ENCODE measurements at places on chromosomes 4 and X. TPM values are rescaled to one million over a fixed set of nuclear protein-coding genes. Genes with fewer than 3 reads are reported as not detected.

GRCh38 chr4:105709081-105709450, 482 bp downstream of the GSTCD start:
- H3K4me1 ChIP-seq, result peaks cover 40% of the 10 kb centered on the region
- DNase-seq, result no peak
- no peaks in the 10 kb centered on the region for H3K36me3 ChIP-seq
- H3K4me3 ChIP-seq, result peak overlapping the region; percentile 81

DNA sequence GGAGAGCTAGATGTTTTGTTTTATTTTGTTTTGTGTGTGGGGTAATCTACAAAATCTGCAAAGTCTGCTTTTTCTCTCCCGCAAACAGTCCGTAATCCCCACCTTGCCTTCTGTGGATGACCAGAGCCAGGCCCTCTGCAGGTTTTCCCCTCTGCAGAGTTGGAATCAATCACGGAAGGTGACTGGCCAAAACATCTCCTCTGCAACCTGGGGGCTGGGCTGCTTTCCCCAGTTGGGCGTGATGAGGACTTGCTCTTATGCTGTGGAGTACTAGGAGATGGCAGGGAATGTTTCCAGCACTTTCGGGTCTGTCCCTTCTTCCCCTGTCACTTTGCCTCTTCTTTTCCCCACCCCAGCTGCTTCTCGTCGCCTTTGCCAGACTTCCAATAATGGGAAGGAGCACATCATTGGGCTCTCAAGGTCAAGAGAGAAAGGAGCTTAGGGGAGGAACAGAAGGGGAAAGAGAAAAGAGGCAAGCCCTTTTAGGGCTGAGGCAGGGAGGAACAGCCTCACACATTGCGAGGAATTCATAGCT, 1.1 kb downstream of the TMEM35A start:
- no peak for DNase-seq
- H3K36me3 ChIP-seq, result no peaks in the 10 kb centered on the region
- no peak overlapping the region for H3K4me3 ChIP-seq
- H3K4me1 ChIP-seq, result no peaks in the 10 kb centered on the region
- no peak overlapping the region for H3K27ac ChIP-seq

GRCh38 chr4:138616775-138617174, 374.6 kb upstream of the SLC7A11 start:
- no peaks in the 10 kb centered on the region for H3K4me1 ChIP-seq
- DNase-seq, result no peak
- no peaks in the 10 kb centered on the region for H3K36me3 ChIP-seq
- no peak overlapping the region for H3K4me3 ChIP-seq
- no peaks in the 10 kb centered on the region for H3K27me3 ChIP-seq

DNA sequence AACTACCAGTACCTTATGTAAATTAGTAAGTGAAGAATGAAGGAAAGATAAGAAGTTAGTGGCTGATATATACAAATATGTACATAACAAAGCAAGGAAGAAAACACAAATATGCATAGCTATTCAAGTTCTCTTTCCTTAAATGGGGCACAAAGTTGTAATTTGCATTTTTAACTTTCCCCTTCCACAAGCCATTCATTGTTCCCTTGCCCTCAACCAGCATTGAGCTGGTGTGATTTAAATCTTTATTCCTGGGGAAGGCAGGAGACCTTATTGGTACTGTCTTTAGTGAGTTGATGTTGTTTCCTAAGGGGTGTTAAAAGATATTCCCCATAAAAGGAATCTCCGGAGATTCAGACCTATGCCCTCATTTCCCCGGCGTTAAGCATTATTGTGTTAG, 735.3 kb downstream of the PCDH18 start:
- H3K27me3 ChIP-seq, result no peaks in the 10 kb centered on the region
- H3K4me3 ChIP-seq, result no peak overlapping the region
- no peak for DNase-seq
- no peak overlapping the region for H3K27ac ChIP-seq
- H3K36me3 ChIP-seq, result no peaks in the 10 kb centered on the region
- H3K4me1 ChIP-seq, result no peaks in the 10 kb centered on the region

Gene KCND1
- polyA plus RNA-seq, result 1.5 TPM

Gene CSAG2
- polyA plus RNA-seq, result 0.58 TPM

Gene SLC49A3
- 11.7 TPM for polyA plus RNA-seq

- no peak overlapping the region for H3K4me3 ChIP-seq
- no peaks in the 10 kb centered on the region for H3K36me3 ChIP-seq
- H3K27ac ChIP-seq, result no peak overlapping the region
- DNase-seq, result no peak
- H3K4me1 ChIP-seq, result no peaks in the 10 kb centered on the region
These were observed 111.9 kb downstream of the STOX2 start for GRCh38 chr4:184016759-184017668.

Gene CTAG1A
- not detected for polyA plus RNA-seq

Gene FAM9B
- polyA plus RNA-seq, result not detected

Gene ETFDH
- 16.0 TPM for polyA plus RNA-seq

DNA sequence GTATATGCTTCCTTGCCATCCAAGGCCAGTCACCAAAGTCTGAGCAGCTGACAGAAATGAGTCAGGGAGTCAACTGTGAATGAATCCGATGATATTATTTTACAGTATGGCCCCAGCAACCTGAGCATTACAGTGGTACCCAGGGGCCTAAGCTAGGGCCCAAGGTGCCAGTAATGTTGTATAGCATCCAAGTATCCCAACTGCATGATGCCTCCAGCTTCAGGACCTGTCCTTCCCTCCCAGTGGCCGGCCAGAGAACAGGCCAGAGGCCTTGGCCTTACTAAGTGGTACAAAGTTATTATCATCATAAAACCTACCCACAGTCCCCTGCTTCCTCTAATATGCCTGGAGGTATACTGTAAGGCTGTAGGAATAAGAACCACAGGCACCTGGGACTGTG, 79.9 kb downstream of the RFC1 start:
- no peak for DNase-seq
- H3K27me3 ChIP-seq, result no peaks in the 10 kb centered on the region
- H3K4me3 ChIP-seq, result no peak overlapping the region
- H3K27ac ChIP-seq, result no peak overlapping the region

GRCh38 chr4:181312066-181312465, 931.1 kb upstream of the TENM3 start:
- no peaks in the 10 kb centered on the region for H3K27me3 ChIP-seq
- H3K4me1 ChIP-seq, result no peaks in the 10 kb centered on the region
- no peak overlapping the region for H3K4me3 ChIP-seq
- no peaks in the 10 kb centered on the region for H3K36me3 ChIP-seq

- no peaks in the 10 kb centered on the region for H3K36me3 ChIP-seq
- no peak overlapping the region for H3K27ac ChIP-seq
- no peaks in the 10 kb centered on the region for H3K4me1 ChIP-seq
- H3K27me3 ChIP-seq, result no peaks in the 10 kb centered on the region
- no peak for DNase-seq
- no peak overlapping the region for H3K4me3 ChIP-seq
These were observed 46.2 kb upstream of the FAM9A start for GRCh38 chrX:8847360-8847759.

- DNase-seq, result no peak
- no peaks in the 10 kb centered on the region for H3K36me3 ChIP-seq
- no peaks in the 10 kb centered on the region for H3K4me1 ChIP-seq
- no peak overlapping the region for H3K4me3 ChIP-seq
- H3K27me3 ChIP-seq, result peaks cover 13% of the 10 kb centered on the region
- no peak overlapping the region for H3K27ac ChIP-seq
These were observed 19.1 kb upstream of the MSX1 start for GRCh38 chr4:4840351-4840750.

- H3K4me3 ChIP-seq, result no peak overlapping the region
- H3K27ac ChIP-seq, result no peak overlapping the region
- no peaks in the 10 kb centered on the region for H3K36me3 ChIP-seq
- no peaks in the 10 kb centered on the region for H3K27me3 ChIP-seq
- H3K4me1 ChIP-seq, result no peaks in the 10 kb centered on the region
These were observed 197.1 kb upstream of the FGF13 start for GRCh38 chrX:138908577-138908976.

Gene PCDH10
- polyA plus RNA-seq, result under 0.01 TPM

- no peak overlapping the region for H3K4me3 ChIP-seq
- H3K4me1 ChIP-seq, result no peaks in the 10 kb centered on the region
- no peaks in the 10 kb centered on the region for H3K36me3 ChIP-seq
- H3K27me3 ChIP-seq, result no peaks in the 10 kb centered on the region
- no peak overlapping the region for H3K27ac ChIP-seq
These were observed 32.1 kb upstream of the MTNR1A start for GRCh38 chr4:186587416-186588018.

DNA sequence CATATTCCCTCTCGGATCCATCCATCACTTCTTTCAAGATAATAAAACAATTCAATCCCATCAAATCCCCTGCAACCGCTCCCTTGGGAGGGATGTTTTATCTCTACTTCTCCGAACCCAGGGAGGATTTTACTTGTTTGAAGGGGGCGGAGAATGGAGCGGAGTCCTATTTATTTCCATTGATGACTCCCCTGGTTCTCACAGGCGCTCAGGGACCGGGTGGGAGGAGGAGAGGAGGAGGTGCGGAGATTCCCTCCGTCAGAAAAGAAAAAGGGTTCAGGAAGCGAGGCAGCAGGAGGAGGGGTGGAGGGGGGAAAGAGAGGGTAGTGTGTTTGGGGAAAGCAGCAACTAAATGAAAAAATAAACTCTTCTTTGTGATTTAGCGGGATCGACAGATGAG, 2.1 kb downstream of the NDNF start:
- H3K36me3 ChIP-seq, result no peaks in the 10 kb centered on the region
- no peak overlapping the region for H3K4me3 ChIP-seq
- H3K27ac ChIP-seq, result no peak overlapping the region
- no peak for DNase-seq
- peaks cover 4% of the 10 kb centered on the region for H3K4me1 ChIP-seq

DNA sequence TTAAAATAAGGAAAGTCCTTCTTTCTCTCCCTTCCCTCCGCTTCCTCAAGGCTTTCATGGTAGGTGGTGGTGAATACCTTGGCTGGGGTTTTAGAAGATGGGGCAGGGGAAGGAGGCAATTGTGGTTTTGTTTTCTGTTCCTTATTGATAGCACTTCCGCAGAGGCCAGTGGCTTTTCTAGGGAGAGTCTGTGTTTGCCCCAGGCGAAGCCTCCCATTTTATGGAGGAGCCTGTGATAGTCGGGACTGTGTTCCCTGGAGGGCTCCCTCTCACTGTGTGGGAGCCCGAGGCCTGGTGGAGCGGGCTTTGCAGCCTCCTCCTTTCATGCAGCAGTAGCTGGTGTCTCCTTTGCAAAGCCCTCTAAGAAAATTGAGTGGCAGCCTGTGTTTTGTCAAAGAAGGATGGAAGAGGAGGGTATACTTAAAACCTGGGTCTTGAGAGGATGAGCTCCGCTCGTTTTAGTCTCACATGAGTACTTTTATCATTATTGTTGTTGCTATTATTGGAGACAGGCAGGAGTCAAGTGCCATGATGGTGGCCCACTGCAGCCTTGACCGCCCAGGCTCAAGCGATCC, 29.8 kb upstream of the STOX2 start:
- H3K27ac ChIP-seq, result no peak overlapping the region
- H3K4me3 ChIP-seq, result no peak overlapping the region
- no peaks in the 10 kb centered on the region for H3K27me3 ChIP-seq

- H3K4me1 ChIP-seq, result no peaks in the 10 kb centered on the region
- DNase-seq, result peak; percentile 64
- no peak overlapping the region for H3K4me3 ChIP-seq
- H3K27ac ChIP-seq, result no peak overlapping the region
- H3K36me3 ChIP-seq, result no peaks in the 10 kb centered on the region
- peaks cover 29% of the 10 kb centered on the region for H3K27me3 ChIP-seq
These were observed 44.8 kb upstream of the HMX1 start for GRCh38 chr4:8916351-8916885.

Gene REELD1
- polyA plus RNA-seq, result 2.3 TPM

GRCh38 chr4:183855323-183856190, 49.5 kb upstream of the STOX2 start:
- no peak overlapping the region for H3K4me3 ChIP-seq
- H3K27ac ChIP-seq, result no peak overlapping the region
- H3K27me3 ChIP-seq, result no peaks in the 10 kb centered on the region
- H3K4me1 ChIP-seq, result peaks cover 19% of the 10 kb centered on the region
- no peak for DNase-seq

- no peak overlapping the region for H3K27ac ChIP-seq
- H3K27me3 ChIP-seq, result no peaks in the 10 kb centered on the region
- H3K4me3 ChIP-seq, result no peak overlapping the region
These were observed 1884.7 kb upstream of the PCDH7 start for GRCh38 chr4:28835501-28835900.

Gene KCTD8
- polyA plus RNA-seq, result not detected

Gene RAB39B
- 3.3 TPM for polyA plus RNA-seq

DNA sequence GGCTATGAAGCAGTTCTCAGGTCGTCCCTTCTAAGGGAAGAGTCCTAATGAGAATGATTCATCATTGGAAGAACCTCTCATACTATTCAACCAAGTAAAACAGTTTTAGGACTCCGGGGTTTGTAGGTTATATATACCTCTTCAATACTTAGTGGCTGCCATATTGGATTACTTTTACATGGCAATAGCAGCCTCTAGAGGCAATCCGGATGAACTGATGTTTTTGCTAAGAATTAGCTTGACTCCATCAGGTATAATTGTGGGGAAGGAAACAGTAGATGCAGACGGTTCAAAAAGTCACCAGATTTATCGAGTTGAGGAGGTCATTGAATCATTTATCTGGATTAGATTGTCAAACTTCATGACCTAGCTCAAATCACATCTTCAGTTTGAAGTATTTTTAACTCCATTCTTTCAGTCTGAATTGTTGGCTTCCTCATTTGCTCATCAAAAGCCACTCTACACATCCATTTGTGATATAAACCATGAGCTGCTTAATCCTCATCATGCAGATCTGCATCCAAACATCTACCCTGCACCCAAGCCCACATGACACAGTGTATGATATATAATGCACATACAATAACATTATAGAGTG, 28.4 kb downstream of the GUCY1B1 start:
- no peak for DNase-seq
- no peaks in the 10 kb centered on the region for H3K36me3 ChIP-seq
- H3K4me3 ChIP-seq, result no peak overlapping the region
- no peaks in the 10 kb centered on the region for H3K27me3 ChIP-seq

Gene SPIN4
- polyA plus RNA-seq, result 2.8 TPM

GRCh38 chr4:69764311-69764710, 3.9 kb upstream of the SULT1B1 start:
- H3K27me3 ChIP-seq, result no peaks in the 10 kb centered on the region
- no peak for DNase-seq
- H3K27ac ChIP-seq, result peak overlapping the region; percentile 52
- peaks cover 19% of the 10 kb centered on the region for H3K4me1 ChIP-seq

Gene ITGB1BP2
- 1.7 TPM for polyA plus RNA-seq

- no peak for DNase-seq
- no peak overlapping the region for H3K27ac ChIP-seq
- peaks cover 12% of the 10 kb centered on the region for H3K4me1 ChIP-seq
- H3K4me3 ChIP-seq, result no peak overlapping the region
These were observed 161.8 kb downstream of the FNIP2 start for GRCh38 chr4:158930639-158930972.

DNA sequence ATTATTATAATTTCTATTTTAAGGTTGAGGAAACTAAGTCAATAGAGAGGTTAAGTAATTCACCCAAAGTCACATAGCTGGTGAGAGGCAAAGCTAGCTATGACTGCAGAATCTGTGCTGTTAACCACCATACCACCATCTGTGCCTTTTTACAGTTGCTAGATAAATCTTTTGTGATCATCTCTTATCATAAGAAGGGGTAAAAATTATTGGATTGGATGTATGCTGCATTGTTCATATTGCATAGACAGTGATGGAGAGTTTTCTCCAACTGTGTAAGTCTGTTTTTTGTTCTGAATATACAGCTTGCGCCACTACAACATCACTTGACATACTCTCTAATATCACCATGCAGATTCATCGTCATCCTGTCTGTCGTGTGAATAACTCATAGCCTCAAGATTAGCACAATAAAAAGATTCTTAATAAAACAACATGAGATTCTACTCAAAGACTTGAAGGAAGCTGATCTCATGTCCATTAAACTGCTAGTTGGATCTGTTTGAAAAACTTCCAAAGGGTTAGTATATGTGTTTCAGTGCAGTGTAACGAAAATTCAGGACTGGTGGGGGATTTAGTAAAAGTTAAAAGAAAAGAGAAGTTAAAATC, 495.9 kb downstream of the SPRY1 start:
- H3K4me3 ChIP-seq, result no peak overlapping the region
- H3K27ac ChIP-seq, result peak overlapping the region; percentile 52
- H3K36me3 ChIP-seq, result no peaks in the 10 kb centered on the region
- DNase-seq, result no peak
